ENCODE measurements at places on chromosomes 16 and 17.

DNA sequence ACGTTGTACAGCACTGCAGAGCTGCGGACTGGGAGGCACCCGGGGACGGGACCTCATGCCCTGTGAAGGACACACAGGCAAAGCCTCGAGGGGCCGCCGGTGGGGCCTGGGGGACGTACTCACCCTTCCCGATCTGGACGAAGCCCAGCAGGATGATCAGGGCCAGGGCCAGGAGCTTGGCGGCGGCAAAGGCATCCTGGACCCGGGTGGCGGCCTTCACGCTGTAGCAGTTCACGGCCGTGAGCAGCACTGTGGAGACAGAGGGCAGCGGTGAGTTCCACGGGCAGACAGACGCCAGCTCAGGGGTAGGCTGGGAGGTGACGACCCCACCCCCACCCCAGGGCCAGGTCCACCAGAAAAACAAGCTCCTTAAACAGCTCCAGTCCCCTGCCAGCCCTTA, 17.7 kb downstream of the SLC7A5 start:
- no peak for DNase-seq

DNA sequence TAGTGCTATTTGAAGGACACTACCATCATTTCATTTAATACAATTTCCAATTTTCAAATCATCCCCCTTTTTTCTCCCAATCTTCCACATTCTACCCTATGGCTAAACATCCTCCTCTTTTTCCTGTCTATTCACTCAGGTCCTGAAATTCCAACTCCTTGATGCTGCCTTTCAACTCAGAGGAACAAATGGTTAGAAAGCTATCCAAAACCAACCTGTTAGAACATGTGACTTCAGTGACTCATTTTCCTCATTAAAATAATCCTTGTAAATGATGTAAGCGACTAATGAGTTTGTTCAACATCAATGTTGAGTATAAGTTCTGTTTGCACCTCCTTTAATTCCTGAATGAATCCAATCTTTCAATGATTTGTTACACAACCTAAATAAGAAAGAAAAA, 5.5 kb downstream of the PSMD12 start:
- no peak for DNase-seq

GRCh38 chr17:64081802-64082799, 47.8 kb downstream of the ERN1 start:
- peak; percentile 99 for DNase-seq

- no peak for DNase-seq
Measured at GRCh38 chr17:29948448-29949215, 7.2 kb downstream of the EFCAB5 start.

GRCh38 chr16:78385086-78385805, 285.8 kb downstream of the WWOX start:
- no peak for DNase-seq

DNA sequence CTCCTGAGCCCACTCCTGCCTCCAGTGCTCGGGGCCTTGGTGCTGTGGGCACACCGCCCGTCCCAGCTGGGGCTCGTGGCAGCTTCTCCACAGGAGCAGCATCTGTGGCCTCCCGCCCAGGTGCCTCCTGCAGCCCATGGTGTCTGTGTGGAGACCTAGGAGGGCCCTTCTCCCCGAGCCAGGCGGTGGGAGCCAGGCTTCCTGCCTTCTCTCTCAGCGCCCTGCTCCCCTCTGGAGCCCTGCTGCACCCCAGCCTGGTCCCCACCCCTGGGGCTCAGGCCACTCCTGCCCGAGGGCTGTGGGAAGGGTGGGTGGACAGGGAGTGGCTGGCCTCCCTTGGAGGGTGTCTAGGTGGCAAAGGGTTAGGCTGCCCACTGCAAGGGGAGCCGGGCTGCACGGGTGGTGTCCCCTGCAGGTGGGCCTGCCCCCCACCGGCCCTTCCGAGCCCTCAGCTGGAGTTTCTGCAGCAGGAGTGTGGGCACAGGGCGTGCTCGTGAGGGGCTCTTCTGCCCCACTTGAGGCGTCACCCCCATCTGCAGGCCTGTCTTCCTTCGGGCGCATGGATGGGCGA, 11.0 kb downstream of the CENPX start:
- no peak for DNase-seq

DNA sequence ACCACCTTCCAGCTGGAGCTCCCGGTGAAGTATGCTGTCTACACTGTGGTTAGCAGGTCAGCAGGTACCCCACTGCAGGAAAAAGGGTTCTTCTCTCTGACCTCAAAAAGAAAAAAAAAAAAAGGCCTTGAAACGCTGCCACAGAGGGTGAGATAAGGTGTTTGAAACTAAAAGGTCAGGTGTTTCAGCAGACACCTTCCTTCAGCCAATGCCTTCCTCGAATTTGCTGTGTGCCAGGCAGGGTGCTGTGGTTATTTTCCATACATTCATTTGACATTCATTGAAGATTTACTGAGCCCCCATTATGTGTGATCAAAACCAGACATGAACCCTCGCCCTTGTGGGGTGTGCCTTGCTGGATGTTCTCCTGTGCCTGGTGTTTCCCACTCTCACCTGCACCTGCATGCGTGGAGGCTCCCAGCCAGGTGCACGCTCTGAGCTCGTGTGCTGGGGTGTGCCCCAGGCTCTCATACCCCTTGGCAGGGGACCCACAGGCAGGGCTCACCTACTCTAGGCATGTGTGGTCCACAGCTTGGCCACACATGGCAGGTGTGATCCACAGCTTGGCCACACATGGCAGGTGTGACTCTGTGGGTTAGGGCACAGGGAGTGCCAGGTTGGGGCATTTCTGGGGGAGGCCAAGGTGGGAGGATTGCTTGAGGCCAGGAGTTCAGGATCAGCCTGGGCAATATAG, 15.8 kb upstream of the ITGAD start:
- no peak for DNase-seq
